ENCODE measurements at places on chromosomes 1 and 21. TPM values are rescaled to one million over a fixed set of nuclear protein-coding genes. Genes with fewer than 3 reads are reported as not detected.
A peak's percentile ranks its signal among the peaks of the same experiment; 100 is the strongest.

DNA sequence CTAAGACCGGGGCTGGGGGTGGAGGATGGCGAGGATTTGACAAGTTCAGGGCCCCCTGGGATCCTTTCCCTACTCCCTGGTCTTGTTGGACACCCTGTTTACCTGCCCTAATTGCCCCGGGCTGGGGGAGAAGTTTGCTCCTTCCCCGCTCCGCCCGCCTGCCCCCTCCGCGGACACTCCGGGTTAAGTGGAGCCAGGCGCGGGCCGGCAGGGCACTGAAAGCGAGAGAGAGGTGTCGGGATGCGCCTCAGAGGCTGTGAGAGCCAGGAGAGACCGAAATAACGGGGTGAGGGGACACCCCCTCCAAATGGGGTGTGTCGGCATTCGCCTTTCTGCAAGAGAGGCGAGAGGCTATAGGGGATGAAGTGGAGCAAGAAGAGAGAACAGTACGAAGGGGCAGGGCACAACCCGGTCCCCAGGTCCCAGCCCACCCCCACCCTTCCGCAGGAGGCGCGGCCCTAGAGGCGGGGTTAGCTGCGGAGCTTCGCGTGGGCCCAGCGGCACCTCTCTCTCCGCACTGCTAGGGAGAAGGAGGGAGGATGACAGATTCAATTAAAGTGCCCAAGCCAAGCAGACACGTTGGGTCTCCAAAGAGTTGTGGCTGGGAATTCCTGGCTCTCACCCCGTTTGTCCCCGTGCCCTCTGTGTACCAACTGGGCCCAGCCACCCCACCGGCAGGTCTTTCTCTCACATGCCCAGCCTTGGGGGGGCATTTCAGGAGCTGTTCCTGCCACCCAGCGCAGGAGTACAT is 3.8 kb downstream of the EFNA3 start:
- no peak overlapping the region for H3K4me3 ChIP-seq
- H3K27ac ChIP-seq, result no peak overlapping the region
- H3K36me3 ChIP-seq, result peaks cover 2% of the 10 kb centered on the region
- H3K27me3 ChIP-seq, result peaks cover 33% of the 10 kb centered on the region

DNA sequence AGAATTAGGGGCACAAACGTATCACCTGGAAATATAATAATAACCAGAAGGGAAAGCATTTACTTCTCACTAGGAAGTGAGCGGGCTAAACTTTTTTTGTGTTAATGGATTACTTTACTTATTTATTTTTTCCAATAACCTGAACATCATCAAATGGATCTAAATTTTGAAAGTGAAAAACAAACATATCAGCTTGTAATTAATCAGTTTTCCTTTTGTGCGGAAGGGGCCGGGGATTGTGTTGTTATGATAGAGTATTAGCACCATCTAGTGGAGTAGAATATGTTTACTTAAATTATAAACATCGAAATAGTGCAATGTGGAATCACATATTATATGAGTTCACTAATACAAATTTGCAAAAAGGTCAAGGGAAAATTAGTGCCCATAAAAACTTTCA is 9.0 kb downstream of the CFH start:
- peaks cover 28% of the 10 kb centered on the region for H3K4me1 ChIP-seq
- H3K4me3 ChIP-seq, result peak overlapping the region; percentile 52
- DNase-seq, result no peak
- H3K27ac ChIP-seq, result no peak overlapping the region
- peaks cover 15% of the 10 kb centered on the region for H3K36me3 ChIP-seq

- H3K27ac ChIP-seq, result no peak overlapping the region
- DNase-seq, result no peak
- peaks cover 35% of the 10 kb centered on the region for H3K36me3 ChIP-seq
- H3K4me3 ChIP-seq, result no peak overlapping the region
- peaks cover 5% of the 10 kb centered on the region for H3K4me1 ChIP-seq
Observed at GRCh38 chr1:26254404-26254803, 20.4 kb downstream of the CEP85 start.

DNA sequence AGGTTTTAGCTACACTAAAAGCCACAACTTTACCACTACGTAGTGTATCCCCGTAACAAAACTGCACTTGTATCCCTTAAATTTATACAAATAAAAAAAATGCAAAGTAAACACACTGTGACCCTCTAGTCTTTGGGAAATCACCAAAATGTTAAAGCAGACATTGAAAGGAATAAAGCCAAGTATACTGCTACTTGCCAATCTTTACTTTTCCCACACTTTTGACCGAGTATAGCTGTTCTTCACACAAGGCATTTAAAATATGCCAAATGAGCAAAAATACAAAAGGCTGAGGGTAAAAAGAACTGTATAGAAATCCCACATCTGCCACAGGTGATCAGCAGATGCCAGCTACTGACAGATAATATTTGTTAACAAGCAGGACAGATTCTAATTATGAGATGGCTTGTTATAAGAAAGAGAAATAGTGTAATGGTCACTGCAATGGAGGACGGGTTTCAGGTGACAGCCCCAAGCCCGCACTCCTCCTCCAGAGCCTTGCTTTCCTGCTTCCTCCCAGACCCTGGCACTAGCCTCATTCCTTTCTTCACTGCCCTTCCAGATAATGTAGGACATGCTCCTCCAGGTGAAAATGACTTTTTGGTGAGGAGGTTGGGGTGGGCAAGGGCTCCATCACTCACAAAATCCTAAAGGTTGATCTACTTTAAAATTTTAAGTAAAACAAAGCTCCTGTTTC is 18.1 kb downstream of the KCNT2 start:
- no peak overlapping the region for H3K27ac ChIP-seq
- H3K27me3 ChIP-seq, result no peaks in the 10 kb centered on the region
- H3K36me3 ChIP-seq, result no peaks in the 10 kb centered on the region
- no peak overlapping the region for H3K4me3 ChIP-seq

GRCh38 chr21:42460391-42461184 is 35.4 kb downstream of the RSPH1 start:
- no peak overlapping the region for H3K27ac ChIP-seq
- peaks cover 16% of the 10 kb centered on the region for H3K4me1 ChIP-seq
- H3K4me3 ChIP-seq, result no peak overlapping the region
- peaks cover 3% of the 10 kb centered on the region for H3K27me3 ChIP-seq

GRCh38 chr1:8167936-8168335 is 141.8 kb upstream of the ERRFI1 start:
- no peak for DNase-seq
- no peaks in the 10 kb centered on the region for H3K27me3 ChIP-seq
- no peaks in the 10 kb centered on the region for H3K36me3 ChIP-seq
- peaks cover 13% of the 10 kb centered on the region for H3K4me1 ChIP-seq
- H3K4me3 ChIP-seq, result no peak overlapping the region

GRCh38 chr1:61190153-61190552 is 107.8 kb downstream of the NFIA start:
- no peak overlapping the region for H3K4me3 ChIP-seq
- H3K36me3 ChIP-seq, result no peaks in the 10 kb centered on the region
- DNase-seq, result no peak
- no peaks in the 10 kb centered on the region for H3K27me3 ChIP-seq

GRCh38 chr1:56453016-56453415 is 126.3 kb downstream of the PLPP3 start:
- H3K36me3 ChIP-seq, result no peaks in the 10 kb centered on the region
- H3K4me3 ChIP-seq, result no peak overlapping the region
- H3K27ac ChIP-seq, result no peak overlapping the region
- DNase-seq, result no peak
- peaks cover 27% of the 10 kb centered on the region for H3K4me1 ChIP-seq

- no peak overlapping the region for H3K27ac ChIP-seq
- H3K36me3 ChIP-seq, result no peaks in the 10 kb centered on the region
- H3K27me3 ChIP-seq, result peaks cover 19% of the 10 kb centered on the region
- H3K4me3 ChIP-seq, result peak overlapping the region; percentile 41
- DNase-seq, result no peak
Observed at GRCh38 chr1:44408632-44409602, 3.9 kb downstream of the RNF220 start.

GRCh38 chr1:58084266-58084665 is 462.3 kb downstream of the OMA1 start:
- no peaks in the 10 kb centered on the region for H3K36me3 ChIP-seq
- no peak overlapping the region for H3K27ac ChIP-seq
- no peaks in the 10 kb centered on the region for H3K27me3 ChIP-seq

- no peak overlapping the region for H3K4me3 ChIP-seq
- H3K36me3 ChIP-seq, result no peaks in the 10 kb centered on the region
- H3K27me3 ChIP-seq, result no peaks in the 10 kb centered on the region
- DNase-seq, result no peak
- peaks cover 20% of the 10 kb centered on the region for H3K4me1 ChIP-seq
Observed at GRCh38 chr1:28297826-28298225, 31.0 kb upstream of the MED18 start.

GRCh38 chr21:42009018-42009830 is 936 bp downstream of the ZBTB21 start:
- H3K4me1 ChIP-seq, result peaks cover 48% of the 10 kb centered on the region
- no peak for DNase-seq
- no peaks in the 10 kb centered on the region for H3K27me3 ChIP-seq
- H3K36me3 ChIP-seq, result peaks cover 10% of the 10 kb centered on the region

DNA sequence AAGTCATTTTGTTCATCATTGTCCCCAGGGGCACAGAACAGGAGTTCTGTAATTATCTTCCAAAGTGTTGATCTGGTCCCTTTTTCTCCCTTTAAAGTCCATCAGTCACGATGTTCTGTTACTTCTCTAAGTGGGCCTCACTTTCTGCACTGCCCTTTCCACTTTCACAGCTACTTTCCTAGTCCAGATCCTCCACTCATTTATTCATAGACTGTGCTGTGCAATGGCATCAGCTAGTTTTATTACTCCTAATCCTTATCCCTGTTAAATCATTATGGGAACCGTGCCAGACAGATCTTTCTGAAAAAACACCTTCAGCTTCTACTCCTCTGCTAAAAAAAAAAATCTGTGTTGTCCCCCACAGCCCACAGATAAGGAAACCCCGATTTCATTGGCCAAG is 64.0 kb upstream of the BCL10 start:
- no peak overlapping the region for H3K4me3 ChIP-seq
- peak overlapping the region; percentile 84 for H3K27ac ChIP-seq
- no peaks in the 10 kb centered on the region for H3K27me3 ChIP-seq
- H3K4me1 ChIP-seq, result peaks cover 63% of the 10 kb centered on the region
- peaks cover 20% of the 10 kb centered on the region for H3K36me3 ChIP-seq

GRCh38 chr21:42198929-42199867 is 19.7 kb upstream of the ABCG1 start:
- no peak overlapping the region for H3K4me3 ChIP-seq
- no peaks in the 10 kb centered on the region for H3K36me3 ChIP-seq
- no peak for DNase-seq
- H3K4me1 ChIP-seq, result peaks cover 13% of the 10 kb centered on the region

GRCh38 chr21:32977216-32977615 is 48.5 kb upstream of the OLIG2 start:
- H3K27me3 ChIP-seq, result peaks cover 31% of the 10 kb centered on the region
- no peak for DNase-seq
- no peaks in the 10 kb centered on the region for H3K4me1 ChIP-seq
- no peak overlapping the region for H3K27ac ChIP-seq

GRCh38 chr1:41242342-41243078 is 404 bp upstream of the SCMH1 start:
- H3K4me1 ChIP-seq, result peaks cover 26% of the 10 kb centered on the region
- H3K36me3 ChIP-seq, result no peaks in the 10 kb centered on the region
- peak overlapping the region; percentile 67 for H3K4me3 ChIP-seq

DNA sequence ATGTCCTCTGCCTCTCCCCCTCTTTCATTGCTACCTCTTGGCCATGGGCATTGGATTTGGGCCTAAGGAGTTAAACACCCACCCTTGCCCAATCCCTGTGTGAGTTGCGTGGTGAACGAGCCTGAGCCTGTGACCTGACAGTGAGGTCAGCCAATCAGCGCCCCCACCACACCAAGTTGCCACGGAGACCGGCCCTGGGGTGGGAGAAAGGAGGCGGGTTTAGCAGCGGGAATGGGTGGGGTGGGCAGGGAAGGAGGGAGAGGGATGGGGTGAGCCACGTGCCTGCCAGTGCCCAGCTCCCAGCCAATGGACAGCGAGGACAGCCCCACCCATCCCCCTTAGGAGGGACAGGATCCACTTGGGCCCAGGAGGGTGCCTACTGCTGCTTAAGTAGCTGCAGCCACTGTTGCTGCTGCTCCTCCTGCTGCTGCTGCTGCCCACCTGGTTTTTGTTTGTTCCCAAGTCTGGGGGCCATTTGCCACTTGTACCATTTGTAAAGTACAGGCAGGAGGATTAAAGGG is 9.5 kb downstream of the ZBTB7B start:
- H3K27ac ChIP-seq, result peak overlapping the region; percentile 64
- no peak for DNase-seq
- H3K27me3 ChIP-seq, result no peaks in the 10 kb centered on the region
- H3K4me3 ChIP-seq, result no peak overlapping the region

- H3K27ac ChIP-seq, result no peak overlapping the region
- H3K4me1 ChIP-seq, result no peaks in the 10 kb centered on the region
- no peak overlapping the region for H3K4me3 ChIP-seq
- H3K36me3 ChIP-seq, result no peaks in the 10 kb centered on the region
Observed at GRCh38 chr1:95974586-95974985, 740.6 kb downstream of the RWDD3 start.

ANGPTL1 gene
- total RNA-seq, result 0.57 TPM

BRINP3 gene
- 0.78 TPM for total RNA-seq

MTARC1 gene
- 1.8 TPM for total RNA-seq

LCE2A gene
- not detected for total RNA-seq

OR6K3 gene
- total RNA-seq, result not detected

AADACL4 gene
- not detected for total RNA-seq

PPP1R15B gene
- 47.4 TPM for total RNA-seq

All from osteocyte (in vitro differentiated cells).